ENCODE measurements at places on chromosomes 13 and 19.

DNA sequence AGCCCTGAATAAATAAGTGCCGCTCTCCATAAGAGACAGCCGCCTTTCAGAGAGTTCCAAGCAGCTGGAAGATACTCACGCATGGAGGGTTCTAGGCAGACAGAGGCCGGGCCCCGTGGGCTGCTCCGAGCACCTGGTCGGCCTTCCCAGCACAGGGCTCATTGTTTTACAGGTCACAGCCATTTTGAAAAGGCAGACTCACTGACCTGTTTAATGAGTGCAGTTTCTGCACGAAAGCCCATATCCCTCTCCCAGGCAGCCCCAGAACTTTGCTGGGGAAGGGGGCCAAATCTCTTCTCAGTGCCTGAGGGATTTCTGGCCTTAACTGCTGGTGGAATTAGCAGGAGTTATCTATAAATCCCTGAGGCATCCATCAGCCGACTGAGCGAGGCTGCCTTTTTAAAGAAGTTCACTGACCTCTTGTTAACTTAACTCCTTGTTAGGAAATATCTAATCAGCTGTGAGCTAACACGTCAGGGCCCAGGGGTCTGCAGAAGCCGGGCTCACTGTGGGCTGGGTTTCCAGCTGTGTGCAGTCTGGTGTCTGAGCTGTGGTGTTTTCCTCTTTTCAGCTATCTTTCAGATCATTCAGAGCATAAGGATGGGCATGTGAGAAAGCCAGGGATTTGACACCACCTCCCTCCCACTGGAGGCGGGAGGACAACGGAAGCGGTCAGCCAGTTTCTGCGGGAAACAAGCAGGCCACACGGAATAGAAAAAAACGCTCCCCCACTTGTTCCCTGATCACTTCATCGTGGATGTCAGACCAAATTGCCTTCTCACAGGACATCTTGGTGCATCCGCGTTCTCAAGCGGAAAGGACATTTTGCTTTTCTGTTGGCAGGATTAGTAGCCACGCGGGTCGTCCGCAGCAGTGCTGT is 23.3 kb downstream of the SERP2 start:
- DNase-seq: peak; percentile 62

GRCh38 chr13:54733639-54734038 is 1705.0 kb downstream of the OLFM4 start:
- DNase-seq: no peak

DNA sequence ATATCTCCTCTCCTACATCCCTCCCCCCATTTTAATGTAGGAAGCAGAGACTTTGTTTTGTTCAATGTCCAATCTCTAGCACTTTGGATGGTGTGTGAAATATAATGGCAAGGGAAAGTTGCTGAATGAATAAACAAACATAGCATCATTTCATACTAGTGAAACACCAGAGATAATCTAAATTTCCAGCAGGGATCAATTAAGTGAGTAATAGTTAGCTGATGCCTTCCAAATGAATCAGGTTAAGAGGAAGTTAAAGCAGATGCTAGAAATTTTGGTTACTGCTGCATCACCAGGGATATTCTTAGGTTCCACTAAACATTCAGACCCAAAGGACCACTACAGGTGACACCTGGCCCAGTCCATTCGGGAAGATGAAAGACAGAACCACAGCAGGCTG is 8.1 kb downstream of the MRPS31 start:
- DNase-seq: no peak

DNA sequence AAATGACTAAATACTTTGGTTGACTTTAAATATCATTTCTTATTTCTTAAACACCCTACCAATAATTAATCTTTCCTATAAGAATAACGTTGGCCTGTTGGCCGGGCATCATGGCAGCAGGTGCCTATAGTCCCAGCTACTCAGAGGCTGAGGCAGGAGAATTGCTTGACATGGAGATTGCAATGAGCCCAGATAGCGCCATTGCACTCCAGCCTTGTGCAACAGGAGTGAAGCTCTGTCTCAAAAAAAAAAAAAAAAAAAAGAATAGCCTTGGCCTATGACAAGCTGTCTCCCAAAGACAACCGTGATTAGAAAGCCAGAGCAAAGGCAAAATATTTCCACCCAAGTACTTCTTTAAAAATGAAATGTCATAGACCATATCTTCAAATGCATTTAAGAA is 24.5 kb upstream of the KCTD4 start:
- no peak for DNase-seq

GRCh38 chr19:38796154-38796553 is 7.2 kb downstream of the LGALS7B start:
- DNase-seq: no peak

DNA sequence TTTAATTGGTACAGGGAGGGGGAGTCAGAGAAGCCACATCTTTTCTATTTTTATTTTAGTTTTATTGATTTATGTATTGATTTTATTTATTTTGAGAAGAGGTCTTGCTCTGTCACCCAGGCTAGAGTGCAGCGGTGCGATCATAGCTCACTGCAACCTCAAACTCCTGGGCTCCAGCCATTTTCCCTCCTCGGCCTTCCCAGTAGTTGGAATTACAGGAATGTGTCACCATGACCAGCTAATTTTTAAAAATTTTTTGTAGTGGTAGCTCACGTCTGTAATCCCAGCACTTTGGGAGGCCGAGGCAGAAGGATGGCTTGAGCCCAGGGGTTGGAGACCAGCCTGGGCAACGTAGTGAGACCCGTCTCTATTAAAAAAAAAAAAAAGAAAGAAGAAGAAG is 4.1 kb downstream of the IL27RA start:
- DNase-seq: no peak

DNA sequence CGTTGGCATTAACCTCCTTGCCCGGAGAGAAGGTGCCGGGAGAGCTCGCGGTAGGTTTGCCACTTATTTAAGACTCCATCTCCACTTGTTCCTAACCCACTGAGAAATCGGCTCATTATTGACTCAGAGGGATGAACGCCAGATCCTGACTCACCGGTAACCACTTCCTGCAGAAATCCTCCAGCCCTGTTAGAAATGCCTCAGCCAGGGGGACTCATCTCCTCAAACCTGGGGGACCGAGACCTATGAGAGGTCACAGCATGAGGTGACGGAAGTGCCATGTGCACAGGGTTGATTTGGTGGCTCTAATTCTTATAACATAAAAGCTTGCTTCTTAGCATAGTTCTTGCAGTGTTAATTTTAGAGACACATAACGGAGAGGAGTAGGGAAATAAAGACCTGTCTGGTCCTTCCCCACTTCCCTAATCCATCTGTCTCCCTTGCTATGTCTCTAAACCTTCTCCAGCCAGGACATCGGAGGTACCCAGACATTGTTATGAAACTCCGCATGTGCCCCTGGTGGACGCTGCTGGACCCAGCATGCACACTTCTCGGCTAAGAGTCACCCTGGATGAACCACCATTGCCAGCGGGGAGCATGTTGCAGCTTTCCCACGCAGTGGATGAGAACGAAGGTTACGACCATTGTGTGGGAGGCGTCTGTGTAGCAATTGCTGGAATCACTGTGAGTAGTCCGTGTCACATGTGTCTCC is 158.9 kb downstream of the EFNB2 start:
- DNase-seq: no peak

DNA sequence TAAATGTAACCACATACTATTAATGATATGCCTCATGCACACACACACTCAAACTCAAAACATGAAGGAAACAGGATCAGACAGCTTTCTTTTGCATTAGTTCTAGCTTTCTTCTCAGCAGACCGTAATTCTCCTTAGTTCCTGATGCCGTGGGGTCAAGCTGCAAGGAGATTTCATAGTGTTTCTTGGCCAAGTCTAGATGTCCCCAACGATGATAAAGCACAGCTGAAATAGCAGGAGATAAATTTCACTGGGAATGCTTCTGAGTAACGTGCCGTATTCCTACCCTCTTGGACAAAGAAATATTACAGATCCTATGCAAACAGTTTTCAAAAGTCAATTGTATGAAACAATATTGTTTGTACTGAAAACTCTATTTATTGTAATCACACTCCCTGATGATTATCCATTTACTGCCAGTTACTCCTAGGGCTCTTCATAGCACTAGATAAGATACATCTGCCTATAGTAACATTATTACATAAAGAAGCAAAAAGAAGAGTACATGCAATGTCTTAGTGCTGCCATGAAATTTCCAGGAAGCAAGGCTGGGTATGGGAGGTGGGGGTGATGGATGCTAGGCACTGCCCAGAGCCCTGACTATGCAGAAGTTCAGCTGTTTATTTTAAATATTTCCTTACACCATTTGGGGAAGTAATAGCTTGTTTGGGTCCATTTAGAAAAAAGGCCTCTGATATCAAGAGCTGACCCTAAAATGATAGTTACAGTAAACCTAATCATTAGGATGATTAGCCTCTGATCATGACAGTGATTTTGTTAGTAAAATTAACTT is 16.5 kb upstream of the GGACT start:
- no peak for DNase-seq

- no peak for DNase-seq
Measured at GRCh38 chr19:50459067-50459456, 17.2 kb upstream of the EMC10 start.

DNA sequence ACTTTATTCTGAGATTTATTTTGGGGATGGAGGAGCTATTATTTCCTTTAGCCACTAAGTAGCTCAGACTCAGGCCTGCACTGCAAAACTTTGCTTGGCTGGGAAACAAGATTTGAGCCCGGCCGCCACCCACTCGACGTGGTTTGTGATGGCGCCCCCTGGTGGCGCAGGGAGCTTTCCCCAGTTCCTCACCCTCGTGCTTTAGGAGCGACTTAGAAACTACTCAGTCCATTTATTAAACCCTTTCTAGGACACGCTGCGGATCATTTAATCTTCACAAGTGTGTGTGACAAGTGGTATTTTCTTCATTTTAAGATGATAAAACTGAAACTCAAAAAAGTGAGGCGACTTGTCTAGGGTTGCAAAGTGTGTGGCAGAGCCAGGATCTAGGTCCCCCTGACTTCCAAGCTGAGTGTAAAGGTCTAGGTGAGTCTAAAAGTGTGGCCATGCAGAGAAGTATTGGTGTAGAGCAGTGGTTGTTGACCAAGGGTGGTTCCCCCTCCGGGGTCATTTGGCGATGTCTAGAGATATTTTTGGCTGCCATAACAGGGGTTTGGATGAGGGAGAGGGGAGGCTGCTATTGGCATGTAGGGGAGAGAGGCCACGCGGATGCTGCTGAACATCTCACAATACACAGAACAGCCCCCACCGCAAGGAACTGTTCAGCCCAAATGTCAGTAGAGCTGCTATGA is 2.2 kb downstream of the CXCL17 start:
- DNase-seq: peak; percentile 66

Data from femur (tissue), 1 donor.